Common myeloid progenitor, CD34-positive (primary cell): ENCODE measurements at places on chromosomes 2 and 18.

DNA sequence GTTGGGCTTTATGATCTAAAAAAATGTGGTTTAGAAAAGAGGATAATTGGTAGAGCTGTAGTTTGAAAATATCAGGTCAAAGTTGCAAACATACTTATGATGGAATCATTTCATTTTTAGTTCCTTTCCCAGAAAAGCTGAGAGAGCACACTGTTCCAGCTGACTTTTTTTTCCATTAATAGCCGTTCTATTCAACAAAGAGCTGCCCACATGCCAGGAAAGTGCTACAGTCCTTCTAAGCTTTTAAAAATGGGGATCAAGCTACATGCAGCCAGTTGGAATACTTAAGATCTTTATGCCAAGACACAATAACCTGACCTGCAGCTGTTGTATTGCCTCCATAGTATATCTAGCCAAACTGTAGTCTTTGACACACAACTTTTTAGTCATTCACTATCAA is 111.5 kb downstream of the GALNT3 start:
- H3K27me3 ChIP-seq: no peaks in the 10 kb centered on the region
- DNase-seq: no peak
- no peaks in the 10 kb centered on the region for H3K36me3 ChIP-seq
- no peaks in the 10 kb centered on the region for H3K4me1 ChIP-seq

DNA sequence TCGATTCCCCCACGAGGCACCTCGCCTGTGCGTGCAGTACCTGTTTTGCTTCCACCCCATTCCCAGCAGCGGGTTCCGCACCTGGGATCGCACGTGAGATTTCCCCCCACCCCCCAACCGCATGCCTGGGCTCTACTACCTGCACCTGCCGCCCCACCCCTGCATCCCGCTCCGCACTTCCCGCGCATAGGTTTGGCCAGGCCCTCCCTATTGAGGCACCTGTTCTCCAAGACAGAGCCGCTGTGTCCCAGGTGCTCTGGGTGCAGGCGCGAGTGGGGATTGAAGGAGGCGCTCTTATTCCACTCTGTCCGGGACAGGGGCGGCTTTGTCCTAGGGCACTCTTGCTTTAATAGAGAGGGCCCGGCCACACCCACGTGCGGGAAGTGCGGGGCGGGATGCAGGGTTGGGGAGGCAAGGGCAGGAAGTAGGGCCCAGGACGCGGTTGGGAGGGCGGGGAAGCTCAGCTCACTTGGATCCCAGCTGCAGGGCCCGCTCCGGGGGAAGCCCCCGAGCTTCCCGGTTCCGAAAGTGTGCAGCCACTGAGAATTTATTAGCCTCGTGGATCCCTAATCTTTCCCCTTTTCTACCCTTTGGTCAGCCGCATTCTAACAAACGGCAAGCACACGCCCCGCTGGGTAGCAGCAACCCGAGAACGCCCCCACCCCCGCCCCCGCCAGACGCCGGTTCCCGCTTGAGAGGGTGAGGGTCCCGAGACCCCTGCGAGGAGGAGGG is 670 bp upstream of the MOCOS start:
- peaks cover 19% of the 10 kb centered on the region for H3K4me1 ChIP-seq
- no peaks in the 10 kb centered on the region for H3K36me3 ChIP-seq
- no peak overlapping the region for H3K27ac ChIP-seq
- H3K4me3 ChIP-seq: peak overlapping the region; percentile 66
- H3K27me3 ChIP-seq: no peaks in the 10 kb centered on the region
- DNase-seq: peak; percentile 10

GRCh38 chr2:136012315-136012714 is 26.9 kb upstream of the DARS1 start:
- H3K27me3 ChIP-seq: no peaks in the 10 kb centered on the region
- H3K27ac ChIP-seq: no peak overlapping the region
- no peaks in the 10 kb centered on the region for H3K36me3 ChIP-seq
- no peak for DNase-seq
- H3K4me1 ChIP-seq: peaks cover 36% of the 10 kb centered on the region

DNA sequence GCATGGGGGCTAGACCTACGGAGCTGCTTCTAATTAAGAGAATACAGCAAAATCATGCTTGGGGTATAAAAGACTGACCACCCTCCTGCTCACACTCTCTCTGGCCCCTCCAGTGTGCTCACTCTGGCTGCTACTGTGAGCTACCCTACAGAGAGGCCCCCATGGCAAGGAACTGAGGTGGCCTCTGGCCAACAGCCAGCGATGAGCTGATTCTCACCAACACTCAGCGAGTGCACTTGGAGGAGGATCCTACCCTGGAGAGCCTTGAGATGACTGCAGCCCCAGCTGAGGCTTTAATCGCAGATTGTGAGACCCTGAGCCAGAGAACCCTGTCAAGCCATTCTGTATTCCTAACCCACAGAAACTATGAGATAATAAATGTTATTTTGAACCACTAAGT is 88.2 kb downstream of the GFPT1 start:
- DNase-seq: no peak
- no peaks in the 10 kb centered on the region for H3K4me1 ChIP-seq
- no peaks in the 10 kb centered on the region for H3K36me3 ChIP-seq
- no peak overlapping the region for H3K4me3 ChIP-seq

- no peaks in the 10 kb centered on the region for H3K4me1 ChIP-seq
- no peaks in the 10 kb centered on the region for H3K27me3 ChIP-seq
- no peaks in the 10 kb centered on the region for H3K36me3 ChIP-seq
- no peak for DNase-seq
- H3K4me3 ChIP-seq: no peak overlapping the region
Measured at GRCh38 chr2:5590886-5591285, 101.3 kb upstream of the SOX11 start.

- no peak overlapping the region for H3K27ac ChIP-seq
- no peak overlapping the region for H3K4me3 ChIP-seq
- peaks cover 4% of the 10 kb centered on the region for H3K36me3 ChIP-seq
- no peak for DNase-seq
Measured at GRCh38 chr2:216107760-216108159, 1.4 kb upstream of the XRCC5 start.

DNA sequence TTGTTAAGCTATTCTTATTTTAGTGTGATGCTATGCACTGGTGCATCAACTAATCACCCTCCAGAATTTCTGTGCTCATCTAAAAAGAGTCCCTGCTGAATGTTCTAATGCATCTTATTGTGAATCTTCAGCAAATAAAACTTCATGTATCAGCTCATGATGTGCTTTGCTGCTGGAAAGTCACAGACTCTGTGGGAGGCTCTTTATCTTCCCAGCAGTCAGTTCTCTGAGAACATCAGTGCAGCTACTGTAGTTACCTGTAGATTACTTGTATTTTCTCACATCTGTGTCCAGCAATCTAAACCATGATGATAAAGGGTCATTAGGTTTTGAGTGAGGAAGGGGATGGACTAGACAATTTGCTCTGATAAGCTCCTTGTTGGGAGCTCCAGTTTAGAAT is 141.6 kb upstream of the SP3 start:
- no peak overlapping the region for H3K27ac ChIP-seq
- peaks cover 4% of the 10 kb centered on the region for H3K36me3 ChIP-seq
- H3K4me1 ChIP-seq: no peaks in the 10 kb centered on the region
- H3K27me3 ChIP-seq: no peaks in the 10 kb centered on the region
- H3K4me3 ChIP-seq: no peak overlapping the region
- DNase-seq: no peak

DNA sequence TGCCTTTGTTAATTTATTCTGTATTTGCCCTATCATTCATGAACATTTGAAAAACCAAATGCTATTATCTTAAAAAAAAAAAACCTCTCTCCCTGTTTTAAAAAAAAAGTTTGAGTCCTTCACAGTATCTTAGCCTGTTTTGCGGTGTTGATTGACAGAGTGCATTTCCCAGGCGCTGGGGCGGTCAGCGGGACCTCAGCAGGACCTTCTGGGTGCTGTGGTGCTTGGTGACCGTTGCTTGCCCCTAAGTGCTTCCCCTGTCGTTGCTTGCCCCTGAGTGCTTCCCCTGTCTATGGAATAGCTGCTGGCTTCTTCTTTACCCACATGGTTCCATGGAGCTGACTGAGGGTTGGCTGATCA is 12.1 kb downstream of the ATP6V1C2 start:
- DNase-seq: no peak
- H3K36me3 ChIP-seq: no peaks in the 10 kb centered on the region
- H3K27me3 ChIP-seq: no peaks in the 10 kb centered on the region
- H3K27ac ChIP-seq: no peak overlapping the region

GRCh38 chr2:176845718-176846117 is 366.9 kb upstream of the HNRNPA3 start:
- H3K36me3 ChIP-seq: no peaks in the 10 kb centered on the region
- no peaks in the 10 kb centered on the region for H3K27me3 ChIP-seq
- no peak for DNase-seq
- no peaks in the 10 kb centered on the region for H3K4me1 ChIP-seq

DNA sequence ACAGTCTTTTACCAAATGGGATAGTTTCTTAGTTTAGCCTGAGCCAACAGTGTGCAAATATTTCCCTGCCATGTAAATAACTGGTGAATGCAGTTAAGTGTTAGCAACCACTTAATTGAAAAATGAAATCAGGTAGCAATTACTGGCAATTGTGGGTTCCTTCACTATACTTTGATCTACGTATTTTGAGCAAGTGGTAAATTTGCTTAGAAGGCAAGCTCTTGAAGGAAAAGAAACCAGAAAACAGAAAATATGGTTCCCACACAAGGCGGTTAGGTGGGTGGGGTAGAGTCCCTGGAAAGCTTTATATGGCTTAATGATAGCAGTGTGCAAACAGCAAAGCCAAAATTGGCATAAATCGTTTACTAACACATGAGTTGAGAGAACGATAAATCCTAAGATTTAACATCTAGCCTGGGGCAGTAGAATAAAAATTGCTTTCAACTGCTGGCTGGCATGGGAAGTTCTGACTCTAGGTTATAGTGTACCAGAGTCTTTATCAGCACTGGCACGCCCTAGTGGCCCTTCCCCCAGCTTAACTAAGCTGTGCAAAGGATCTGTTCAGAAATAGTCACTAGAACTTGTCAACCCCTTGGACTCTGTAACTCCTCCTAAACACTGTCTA is 17.0 kb downstream of the SLC9A2 start:
- no peaks in the 10 kb centered on the region for H3K4me1 ChIP-seq
- H3K4me3 ChIP-seq: no peak overlapping the region
- H3K27ac ChIP-seq: no peak overlapping the region
- DNase-seq: no peak

GRCh38 chr2:144415386-144415785 is 104.5 kb downstream of the ZEB2 start:
- H3K4me3 ChIP-seq: no peak overlapping the region
- no peak overlapping the region for H3K27ac ChIP-seq
- H3K36me3 ChIP-seq: peaks cover 71% of the 10 kb centered on the region
- peaks cover 2% of the 10 kb centered on the region for H3K4me1 ChIP-seq
- DNase-seq: no peak
- H3K27me3 ChIP-seq: no peaks in the 10 kb centered on the region

DNA sequence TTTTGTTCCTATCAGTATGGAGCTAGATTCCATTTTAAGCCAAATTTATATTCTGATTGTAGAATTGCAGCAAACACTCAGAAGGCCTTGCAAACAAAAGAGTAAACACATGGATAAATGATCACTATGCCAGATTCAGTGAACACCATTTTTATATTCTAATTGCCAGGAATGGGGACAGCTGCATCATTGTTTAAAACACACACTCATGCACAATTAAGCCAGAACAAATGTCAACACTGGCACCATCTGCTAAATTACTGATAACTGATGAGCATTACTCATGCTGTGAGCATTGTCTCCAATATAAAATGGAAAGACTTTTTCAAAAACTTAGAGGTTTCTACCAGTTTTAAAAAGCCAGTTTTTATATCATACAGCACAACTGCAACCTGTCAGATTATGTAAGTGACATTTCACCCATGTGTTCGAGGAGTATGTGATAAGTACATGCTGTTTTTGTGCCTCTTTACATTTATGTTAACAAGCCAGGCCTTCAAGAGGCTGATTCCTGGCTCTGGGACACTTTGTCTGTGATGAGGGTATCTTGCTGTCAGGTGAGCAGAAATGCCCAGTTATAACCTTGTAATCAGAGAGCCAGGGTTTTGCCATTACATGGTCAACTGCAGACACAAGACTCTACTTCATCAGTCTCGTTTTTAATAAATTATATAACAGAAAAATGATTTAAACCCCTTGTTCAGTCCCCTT is 4.4 kb upstream of the ST8SIA5 start:
- no peak for DNase-seq
- peaks cover 30% of the 10 kb centered on the region for H3K27me3 ChIP-seq
- H3K36me3 ChIP-seq: no peaks in the 10 kb centered on the region

- H3K4me3 ChIP-seq: no peak overlapping the region
- no peak overlapping the region for H3K27ac ChIP-seq
- peaks cover 2% of the 10 kb centered on the region for H3K27me3 ChIP-seq
Measured at GRCh38 chr2:85089585-85089984, 43.6 kb upstream of the TCF7L1 start.

DNA sequence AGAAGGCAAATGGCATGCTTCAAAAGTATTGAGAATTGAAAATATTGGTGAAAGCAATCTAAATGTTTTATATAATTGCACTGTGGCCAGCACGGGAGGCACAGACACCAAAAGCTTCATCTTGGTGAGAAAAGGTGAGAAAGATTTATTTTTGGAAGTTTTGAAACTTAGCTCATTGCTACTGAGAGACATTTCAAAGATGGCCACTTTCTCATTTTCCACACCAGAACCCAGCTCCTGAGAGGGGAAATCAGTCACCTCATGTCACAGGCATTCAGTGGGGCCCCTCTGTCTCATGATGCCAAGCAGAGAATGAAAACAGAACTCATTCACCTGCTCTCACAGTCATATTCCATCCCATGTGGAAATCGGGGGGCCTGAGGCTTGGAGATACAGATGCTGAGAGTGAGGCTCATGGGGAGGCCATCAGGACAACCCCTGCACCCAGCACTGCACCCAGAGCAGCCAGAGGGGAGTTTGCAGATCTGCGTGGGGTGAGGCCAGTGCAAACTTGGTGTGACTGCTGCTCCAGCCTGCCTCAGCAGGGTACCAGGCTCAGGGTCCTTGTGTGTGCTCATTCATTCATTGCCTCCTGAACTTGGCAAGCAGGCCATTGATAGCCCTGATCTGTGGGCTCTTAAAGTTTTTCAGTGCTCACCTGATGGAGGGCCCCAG is 31.4 kb downstream of the IL18R1 start:
- no peak for DNase-seq
- H3K36me3 ChIP-seq: peaks cover 12% of the 10 kb centered on the region
- H3K27ac ChIP-seq: no peak overlapping the region
- peaks cover 3% of the 10 kb centered on the region for H3K4me1 ChIP-seq
- no peaks in the 10 kb centered on the region for H3K27me3 ChIP-seq

- no peaks in the 10 kb centered on the region for H3K4me1 ChIP-seq
- H3K27me3 ChIP-seq: no peaks in the 10 kb centered on the region
- H3K4me3 ChIP-seq: no peak overlapping the region
- no peak for DNase-seq
- H3K27ac ChIP-seq: no peak overlapping the region
Measured at GRCh38 chr2:7040547-7040946, 123.3 kb downstream of the RNF144A start.
